ENCODE measurements at places on chromosomes 3 and 15.
A peak's percentile ranks its signal among the peaks of the same experiment; 100 is the strongest.

- DNase-seq, result no peak
Observed at GRCh38 chr3:71662056-71662455, 63.1 kb downstream of the EIF4E3 start.

DNA sequence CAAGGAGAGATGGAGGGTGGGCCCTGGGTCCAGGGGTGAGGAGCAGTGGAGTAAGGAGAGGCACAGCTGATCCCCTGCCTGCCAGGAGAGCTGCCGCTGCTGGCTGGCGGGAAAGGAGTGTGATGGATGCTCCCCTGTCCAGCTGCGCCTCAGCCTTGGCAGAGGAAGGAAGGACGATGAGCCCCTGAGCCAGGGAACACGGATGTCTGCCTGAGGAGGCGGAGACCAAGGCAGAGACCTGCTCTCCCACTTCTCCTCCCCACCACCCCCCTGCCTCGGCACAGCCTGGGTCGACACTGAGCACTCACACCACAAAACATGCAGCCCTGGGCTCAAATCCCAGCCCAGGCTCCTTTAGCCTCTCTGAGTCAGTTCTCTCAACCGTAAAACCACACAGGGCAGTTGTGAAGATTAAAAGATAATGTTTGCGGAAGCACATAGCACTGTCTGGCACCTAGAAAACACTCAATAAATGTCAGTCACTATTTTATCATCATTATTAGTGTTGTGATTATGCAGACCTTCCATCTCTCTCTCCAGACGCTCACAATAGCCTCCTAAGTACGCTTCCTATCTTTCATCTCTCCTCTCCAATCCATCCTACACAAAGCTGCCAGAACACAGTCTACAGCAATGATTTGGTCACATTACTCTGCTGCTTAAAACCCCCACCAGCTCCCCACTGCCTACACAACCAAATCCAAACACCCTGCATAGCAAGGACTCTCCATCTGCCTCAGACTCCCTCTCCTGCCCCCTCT lies 52.2 kb downstream of the SEMA5B start:
- peak; percentile 22 for DNase-seq

- no peak for DNase-seq
Observed at GRCh38 chr3:69719587-69720122, 19.6 kb upstream of the MITF start.

DNA sequence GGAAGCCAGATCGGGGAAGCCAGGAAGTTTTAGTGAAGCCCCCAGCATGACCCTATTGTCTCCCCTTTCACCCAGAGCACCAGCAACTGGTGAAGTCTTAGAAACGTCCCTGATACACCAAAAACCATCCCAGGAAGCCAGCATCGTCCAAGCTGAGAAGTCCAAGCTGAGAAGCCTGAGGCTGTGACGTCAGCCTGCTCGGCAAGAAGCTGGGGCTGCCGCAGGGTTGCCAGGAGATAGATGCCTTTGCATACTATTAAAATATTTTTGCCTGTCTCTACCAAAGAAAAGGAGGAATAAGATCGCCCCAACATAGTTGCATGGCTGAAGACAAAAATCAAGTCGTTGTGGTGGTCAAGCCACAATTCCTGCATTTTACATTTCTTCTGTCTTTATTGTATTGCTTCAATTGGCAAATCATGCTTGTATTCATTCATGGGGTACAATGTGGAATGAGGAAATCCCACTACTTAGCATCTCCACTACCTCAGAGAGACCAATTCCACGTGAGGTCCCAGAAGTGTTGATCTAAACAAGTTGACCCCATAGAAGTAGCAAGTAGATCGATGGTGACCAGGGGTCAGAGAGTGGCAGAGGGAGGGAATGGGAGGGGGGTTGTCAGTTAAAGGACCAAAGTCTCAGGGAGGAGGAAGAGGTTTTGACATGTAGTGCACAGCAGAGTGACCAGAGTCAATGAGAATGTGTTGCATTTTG lies 19.6 kb upstream of the EMC3 start:
- no peak for DNase-seq

- no peak for DNase-seq
Observed at GRCh38 chr3:17941766-17942165, 199.3 kb upstream of the TBC1D5 start.

DNA sequence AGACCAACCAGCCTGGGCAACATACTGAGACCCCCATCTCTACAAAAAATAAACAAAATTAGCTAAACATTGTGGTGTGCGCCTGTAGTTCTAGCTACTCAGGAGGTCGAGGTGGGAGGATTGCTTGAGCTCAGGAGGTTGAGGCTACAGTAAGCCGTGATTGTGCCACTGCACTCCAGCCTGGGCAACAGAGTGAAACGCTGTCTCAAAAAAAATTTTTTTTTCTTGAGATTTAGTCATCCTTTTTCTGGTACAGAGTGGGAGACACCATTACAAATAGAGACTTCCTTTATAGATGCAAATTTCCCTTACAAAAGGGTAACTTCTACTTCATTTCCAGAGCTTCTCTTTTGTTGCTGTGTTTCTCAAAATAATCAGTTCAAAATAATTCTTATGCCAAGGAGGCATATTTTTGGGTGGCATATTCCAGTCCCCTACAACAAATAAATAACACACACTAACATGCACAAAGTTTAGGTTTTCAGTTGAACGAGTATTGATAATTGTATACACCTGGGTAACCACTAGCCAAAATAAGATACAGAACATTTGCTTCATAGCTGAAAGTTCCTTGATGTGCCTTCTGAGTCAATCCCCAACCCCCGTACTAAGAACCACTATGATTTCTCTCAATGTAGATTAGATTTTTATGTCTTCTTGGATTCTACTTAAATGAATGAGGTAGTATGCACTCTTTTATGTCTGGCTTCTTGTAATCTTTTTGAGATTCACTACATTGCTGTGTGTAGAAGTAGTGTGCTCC lies 248.9 kb upstream of the PROK2 start:
- no peak for DNase-seq

DNA sequence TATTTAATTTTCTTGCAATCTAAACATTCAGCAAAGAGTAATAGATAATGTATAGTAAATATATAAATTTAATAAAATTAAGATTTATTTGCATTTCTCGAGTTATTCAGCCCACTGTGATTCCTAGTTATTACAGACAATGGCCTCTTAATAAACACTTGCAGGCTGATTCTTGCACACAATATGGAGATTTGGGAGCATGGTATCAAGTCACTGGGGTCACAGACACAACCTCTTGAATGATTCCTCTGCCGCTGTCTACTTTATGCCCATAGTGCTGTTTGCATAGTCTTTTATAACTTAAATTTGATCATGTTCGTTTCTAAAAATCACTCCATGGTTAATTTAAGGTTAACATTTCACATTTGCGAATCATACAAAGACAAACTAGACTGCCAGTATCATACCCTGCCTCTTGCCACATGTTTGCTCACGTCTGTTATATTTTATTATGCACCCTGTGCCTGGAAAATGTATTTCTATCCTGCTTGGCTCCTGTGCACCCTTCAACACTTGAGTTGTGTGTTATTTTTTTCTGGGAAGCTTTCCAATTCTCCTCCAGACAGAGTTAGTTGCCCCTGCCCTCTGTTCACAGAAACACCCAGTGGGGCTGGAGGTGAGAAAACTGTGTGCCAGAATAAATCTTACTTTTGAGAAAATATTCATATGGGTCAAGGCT lies 206.3 kb upstream of the ROBO1 start:
- no peak for DNase-seq

DNA sequence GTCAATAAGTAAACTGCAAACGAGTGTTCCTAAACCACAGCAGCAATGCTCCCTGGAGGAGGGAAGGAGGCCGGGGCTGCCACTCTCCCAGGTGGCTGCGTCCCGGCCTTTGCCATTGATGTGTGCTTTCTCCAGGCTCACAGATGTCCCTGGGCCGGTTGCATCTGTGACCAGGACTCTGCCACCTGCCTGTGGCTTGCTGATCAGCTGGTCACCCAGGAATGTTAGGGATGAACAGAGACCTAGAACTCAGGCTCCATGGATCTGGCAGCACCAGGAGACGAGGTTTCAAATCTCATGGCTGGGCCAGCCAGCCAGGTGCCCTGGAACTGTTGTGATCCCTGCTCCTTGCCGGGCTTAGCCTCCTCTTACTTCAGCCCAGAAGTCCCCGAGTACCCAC lies 65.7 kb downstream of the KLF15 start:
- no peak for DNase-seq

- DNase-seq, result no peak
Observed at GRCh38 chr3:114389156-114389555, 95.3 kb downstream of the TIGIT start.

- DNase-seq, result no peak
Observed at GRCh38 chr15:52107238-52107637, 5.3 kb downstream of the BCL2L10 start.

GRCh38 chr3:1787094-1787493 lies 311.6 kb upstream of the CNTN4 start:
- DNase-seq, result no peak

DNA sequence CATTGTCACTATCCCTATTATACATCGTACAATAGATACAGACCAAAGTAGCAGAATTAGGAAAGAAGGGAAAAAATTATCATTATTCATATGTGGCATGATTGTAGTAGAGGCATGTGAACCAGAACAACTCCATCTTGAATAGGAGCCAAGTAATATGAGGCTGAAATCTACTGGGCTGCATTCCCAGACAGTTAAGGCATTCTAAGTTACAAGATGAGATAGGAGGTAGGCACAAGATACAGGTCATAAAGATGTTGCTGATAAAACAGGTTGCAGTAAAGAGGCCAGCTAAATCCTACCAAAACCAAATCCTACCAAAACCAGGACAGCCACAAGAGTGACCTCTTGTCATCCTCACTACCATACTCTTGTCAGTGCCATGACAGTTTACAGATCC lies 1035.4 kb upstream of the SEMA6D start:
- DNase-seq, result no peak

GRCh38 chr3:162555761-162556160 lies 1059.2 kb downstream of the OTOL1 start:
- no peak for DNase-seq

DNA sequence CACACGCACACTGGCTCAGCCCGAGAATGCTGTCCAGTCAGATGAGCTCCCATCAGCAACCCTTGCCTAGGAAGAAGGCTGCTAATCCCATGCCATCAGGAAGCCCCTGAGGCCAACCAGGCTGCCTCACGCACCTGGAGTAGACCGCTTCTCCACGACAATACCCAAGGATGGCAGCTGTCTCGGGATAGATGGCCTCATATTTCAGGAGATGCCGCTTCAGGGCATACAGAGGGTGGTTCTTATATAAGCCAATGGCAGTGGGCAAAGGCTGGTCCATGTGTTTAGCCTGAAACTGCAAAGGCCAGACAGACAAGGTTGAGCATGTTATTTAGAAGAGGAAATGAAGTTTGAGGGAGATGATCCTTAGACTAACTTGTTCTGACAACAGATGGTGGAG lies 22.2 kb downstream of the XPC start:
- DNase-seq, result no peak

DNA sequence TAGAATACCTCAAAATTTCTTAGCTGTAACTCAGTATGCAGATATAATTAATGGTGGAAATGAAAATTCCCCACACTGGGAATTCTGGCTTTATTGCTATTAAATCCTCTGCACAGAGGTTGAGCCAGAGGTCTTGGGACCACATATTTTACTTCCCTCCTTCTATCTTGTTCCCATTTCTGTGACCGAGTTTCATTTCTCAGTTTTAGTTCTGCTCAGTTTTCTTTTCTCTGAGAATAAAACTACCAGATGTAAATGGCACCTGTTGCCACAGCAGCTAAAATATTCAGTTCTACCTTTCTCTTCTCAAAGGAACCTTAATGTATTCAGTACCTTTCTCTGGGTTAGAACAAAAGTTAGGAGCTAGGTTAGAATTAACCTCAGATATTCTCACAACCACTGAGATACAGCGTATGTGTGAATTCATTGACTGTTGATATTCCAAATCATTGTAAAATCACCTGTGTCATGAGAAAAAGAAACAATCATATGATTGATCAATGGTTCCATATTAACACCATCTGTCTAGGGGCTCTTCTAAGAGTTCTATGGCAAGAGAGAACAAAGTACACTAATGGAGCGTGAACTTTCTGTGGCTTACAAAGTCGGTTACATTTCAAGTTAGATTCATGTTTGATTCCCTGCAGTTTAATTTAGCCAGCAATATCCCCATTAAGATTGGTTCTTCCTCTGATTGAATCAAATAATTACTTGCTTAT lies 374.1 kb downstream of the EFHB start:
- DNase-seq, result no peak

- no peak for DNase-seq
Observed at GRCh38 chr3:87333393-87333892, 57.1 kb upstream of the POU1F1 start.

DNA sequence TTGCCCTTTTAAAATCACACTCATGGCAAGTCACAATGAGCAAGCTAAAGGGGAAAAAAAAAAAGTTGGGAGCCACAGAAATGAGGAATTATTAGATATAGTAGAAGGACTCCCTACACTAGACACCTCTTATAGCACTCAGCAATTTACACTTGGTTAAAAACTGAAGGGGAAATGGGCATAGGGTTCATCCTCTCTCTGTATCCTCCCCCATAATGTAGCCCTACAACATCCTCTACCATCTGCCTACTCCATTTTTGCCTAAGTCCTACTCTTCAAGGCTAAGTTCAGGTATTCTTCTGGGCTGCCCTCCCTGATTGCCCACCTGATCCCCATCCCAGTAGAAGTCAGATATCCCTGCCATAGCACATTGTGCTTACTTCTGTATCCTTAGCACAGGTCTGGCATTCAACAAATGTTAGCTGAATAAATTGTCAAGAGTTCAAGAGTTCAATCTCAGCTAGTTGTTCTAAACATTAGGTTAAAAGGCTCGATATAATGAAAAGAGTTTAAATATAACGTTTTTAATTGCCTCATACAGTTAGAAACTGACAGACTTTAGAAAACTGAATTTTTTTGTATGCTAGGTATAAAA lies 14.5 kb downstream of the SETD2 start:
- no peak for DNase-seq

- no peak for DNase-seq
Observed at GRCh38 chr3:166060789-166061479, 223.7 kb upstream of the BCHE start.

- no peak for DNase-seq
Observed at GRCh38 chr3:122843604-122844003, 48.7 kb downstream of the SLC49A4 start.

DNA sequence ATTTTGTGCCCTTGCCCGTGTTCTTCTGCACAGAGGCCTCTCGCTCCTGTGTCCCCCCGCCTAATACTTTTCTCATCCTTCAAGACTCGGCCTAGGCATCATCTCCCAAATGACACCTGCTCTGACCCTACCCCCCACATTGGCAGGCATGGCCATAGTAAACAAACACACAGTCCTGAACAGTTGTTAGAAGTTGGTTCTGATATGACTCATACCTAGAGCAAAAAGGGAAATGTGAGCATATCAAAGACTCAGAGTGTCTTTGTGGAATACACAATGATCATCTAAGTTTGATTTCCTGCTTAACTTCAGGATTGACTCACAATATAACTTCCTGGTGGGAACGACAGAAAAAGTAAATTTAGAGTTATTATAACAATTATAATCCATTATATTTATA lies 120.5 kb downstream of the POLR2M start:
- DNase-seq, result no peak

- DNase-seq, result no peak
Observed at GRCh38 chr15:86644339-86644738, 564.7 kb downstream of the AGBL1 start.

Data from activated T-cell treated with anti-CD3 and anti-CD28 coated beads, Interleukin-2, amount 50 U/mL, for 48 hours (primary cell).